Stimulated activated CD8-positive, alpha-beta memory T cell treated with anti-CD3 and anti-CD28 coated beads, Interleukin-7, amount 100 ng/mL, for 1 hour (primary cell): ENCODE measurements at places on chromosomes 5 and 9.

DNA sequence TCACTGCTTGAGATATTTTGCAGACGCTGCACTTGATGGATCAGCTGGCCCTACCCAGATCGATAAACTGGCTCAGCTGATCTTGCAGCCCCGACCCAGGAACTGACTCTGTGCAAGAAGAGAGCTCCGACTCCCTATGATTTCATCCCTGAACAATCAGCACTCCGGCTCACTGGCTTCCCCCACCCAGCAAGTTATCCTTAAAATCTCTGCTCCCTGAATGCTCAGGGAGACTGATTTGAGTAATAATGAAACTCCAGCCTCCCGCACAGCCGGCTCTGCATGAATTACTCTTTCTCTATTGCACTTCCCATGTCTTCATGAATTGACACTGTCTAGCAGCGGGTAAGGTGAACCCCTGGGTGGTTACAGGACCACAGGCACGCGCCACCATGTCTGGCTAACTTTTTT is 16.9 kb upstream of the NANS start:
- no peak for DNase-seq

- no peak for DNase-seq
Observed at GRCh38 chr5:151014680-151015343, 5.6 kb upstream of the GPX3 start.

- DNase-seq = no peak
Observed at GRCh38 chr9:98591696-98592095, 117.0 kb downstream of the GABBR2 start.

- DNase-seq = no peak
Observed at GRCh38 chr5:89083791-89084190, 200.8 kb upstream of the MEF2C start.

DNA sequence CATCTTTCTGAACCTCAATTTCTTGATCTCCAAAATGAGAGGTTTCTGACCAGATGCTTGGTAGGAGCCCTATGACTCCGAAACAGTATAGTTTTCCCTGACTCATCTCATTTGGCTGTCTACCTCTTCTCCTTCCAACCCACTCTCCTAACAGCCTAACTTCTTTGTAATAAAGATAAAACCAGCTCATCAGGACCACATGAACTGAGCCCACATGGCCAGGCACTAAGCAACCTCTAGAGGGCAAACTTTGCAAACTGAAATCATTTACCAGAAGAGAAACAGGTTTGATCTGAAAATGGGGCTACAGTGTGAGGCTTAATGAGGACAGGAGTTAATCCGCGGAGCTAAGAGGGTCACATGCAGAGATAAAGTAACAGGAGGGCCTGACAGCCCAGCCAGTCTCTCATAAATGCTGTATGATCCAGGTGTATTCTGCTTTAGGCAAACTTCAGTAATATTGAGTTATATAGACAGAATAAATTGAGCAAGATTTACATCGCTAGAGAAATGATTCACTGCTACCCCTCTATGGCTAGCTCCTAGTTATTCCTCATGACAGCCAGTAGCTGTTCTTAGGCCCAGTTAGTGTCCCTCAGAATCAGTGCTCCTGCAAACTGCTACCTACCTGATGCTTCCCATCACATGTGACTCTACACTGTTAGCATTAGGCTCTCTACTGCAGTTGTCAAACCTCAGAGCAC is 64.6 kb downstream of the ABCA1 start:
- DNase-seq = no peak

DNA sequence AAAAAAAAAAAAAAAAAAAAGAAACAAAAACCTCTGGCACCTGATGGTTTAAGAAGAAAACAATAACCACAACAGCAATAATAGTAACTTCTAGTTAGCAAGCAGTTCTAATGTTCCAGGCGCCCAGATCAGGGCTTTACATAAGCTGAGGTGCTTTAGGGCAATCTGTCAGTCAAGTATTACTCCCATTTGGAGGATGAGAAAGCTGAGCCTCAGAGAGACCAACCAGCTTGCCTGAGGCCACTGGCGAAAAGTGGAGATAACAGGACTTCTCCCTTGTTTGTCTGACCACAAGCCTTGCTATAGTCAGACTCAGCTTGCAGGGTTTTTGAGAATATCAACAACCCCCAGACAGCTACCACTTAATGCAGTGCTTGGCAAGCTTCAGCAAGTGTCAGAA is 83.5 kb upstream of the BOD1 start:
- no peak for DNase-seq

DNA sequence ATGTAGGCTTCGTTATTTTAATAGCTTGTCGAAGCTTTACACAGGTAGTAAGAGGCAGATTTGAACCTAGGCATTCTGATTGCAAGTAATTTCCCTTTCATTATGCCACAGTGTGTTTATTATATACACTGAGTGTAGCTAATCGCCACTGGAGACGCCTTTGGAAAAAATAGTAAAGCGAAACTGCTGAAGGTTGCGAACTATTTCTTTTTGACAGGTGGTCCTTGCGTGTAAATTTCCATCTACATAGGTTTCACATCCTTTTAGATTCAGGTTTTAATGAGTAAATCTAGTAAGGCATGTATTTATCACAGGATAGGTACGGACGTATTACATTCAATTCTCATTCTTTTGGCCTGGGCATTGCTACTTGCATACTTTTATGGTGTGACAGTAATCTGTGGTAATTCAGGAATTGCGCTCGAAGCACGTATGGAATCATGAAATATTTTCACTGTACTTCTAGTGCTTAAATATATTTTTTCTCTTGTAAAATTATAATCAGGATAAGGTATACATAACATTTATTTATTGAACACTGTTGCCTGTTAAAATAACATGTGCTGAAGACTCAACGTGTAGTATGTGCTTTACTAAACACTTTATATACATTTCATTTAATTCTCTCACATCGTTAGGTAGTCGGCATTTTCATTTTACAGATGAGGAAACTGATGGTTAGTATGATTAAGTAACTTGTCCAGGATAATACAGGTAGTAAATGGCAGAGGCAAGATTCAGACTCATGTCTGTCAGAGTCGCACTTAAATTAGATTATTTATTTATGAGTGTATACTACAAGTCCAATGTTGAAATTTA is 1.8 kb downstream of the MARCHF6 start:
- no peak for DNase-seq

- no peak for DNase-seq
Observed at GRCh38 chr5:142849880-142850279, 79.7 kb downstream of the ARHGAP26 start.

DNA sequence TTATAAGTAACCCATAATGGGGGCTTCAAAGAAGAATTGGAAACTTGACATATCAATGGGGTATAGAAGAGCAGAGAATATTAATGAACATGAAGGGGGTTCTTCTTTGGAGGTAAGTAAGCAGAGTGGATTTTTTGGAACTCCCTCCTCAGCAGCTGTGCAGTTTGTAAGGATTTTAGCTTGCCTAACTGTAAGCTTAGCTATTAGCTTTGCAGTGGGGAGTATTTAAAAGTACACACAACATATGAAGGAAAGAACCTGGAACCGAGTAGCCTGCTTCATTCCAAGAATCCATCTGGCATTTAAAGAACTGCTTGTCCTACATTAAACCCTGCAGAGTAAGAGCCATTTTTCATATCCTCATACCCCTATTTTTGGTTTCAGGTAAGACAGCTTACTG is 2.2 kb upstream of the PBX3 start:
- no peak for DNase-seq

DNA sequence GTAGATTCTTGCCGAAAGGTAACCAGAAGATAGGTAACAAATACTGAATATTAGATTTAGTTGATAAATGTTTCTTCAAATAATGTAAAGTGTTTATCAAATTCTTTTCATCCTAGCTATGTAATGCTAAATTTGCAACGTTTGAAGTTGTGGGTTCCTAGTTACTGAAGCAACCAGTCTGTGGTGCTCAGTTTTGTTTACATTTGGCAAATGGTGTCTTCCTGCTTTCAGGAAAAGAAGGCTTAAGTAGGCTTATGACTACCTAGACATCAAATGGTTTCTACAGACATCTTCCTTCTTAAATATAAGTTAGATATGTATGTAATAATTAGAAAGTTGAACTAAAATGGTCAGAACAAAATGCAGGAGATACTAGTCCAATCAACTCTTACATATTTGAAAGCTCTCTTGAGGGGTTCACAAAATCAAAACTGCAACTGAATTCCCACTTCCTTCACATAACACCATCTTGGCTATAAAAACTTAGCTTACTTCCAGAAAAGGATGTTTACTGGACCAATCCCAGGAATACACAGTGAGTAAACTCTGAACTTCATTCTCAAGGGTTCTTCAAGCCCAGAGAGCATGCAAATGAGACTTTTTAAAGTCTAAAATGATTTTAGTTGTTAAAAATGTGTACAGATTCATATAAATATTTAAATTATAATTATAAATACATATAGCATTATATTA is 125.7 kb upstream of the ITGA1 start:
- no peak for DNase-seq

DNA sequence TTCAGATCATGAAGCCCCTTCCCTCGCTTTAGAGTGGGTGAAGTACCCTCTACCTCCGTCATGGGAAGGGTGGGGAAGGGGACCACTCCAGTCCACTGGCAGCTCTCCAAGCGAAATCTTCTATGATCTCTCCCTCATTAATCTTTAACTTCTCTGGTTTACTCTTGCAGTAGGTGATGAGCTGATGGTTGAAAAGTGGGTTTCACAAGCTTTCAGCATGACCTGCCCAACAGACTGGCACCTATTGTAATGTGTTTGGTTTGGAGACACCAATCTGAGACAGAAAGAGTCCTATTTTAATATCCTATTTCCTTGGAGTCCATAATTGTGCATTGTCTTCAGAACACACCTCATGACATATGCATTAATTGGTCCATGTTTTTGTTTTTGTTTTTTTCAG is 70.8 kb upstream of the TGFBR1 start:
- no peak for DNase-seq

- no peak for DNase-seq
Observed at GRCh38 chr9:114027863-114028465, 50.1 kb downstream of the AMBP start.

DNA sequence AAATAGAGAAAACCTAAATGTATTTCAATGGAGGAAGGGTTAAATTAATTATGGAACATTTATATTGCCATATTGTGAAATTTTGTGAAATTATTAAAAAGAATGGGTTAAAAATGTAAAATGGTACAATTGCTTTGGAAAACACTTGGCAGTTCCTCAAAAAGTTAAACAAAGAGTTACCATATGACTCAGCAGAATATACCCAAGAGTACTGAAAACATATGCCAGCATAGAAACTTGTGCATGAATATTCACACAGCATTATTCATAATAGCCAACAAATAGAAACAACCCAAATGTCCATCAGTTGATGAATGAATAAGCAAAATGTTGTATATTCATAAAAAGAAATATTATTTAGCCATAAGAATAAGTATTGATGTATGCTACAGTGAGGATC is 181.0 kb upstream of the MAST4 start:
- no peak for DNase-seq

DNA sequence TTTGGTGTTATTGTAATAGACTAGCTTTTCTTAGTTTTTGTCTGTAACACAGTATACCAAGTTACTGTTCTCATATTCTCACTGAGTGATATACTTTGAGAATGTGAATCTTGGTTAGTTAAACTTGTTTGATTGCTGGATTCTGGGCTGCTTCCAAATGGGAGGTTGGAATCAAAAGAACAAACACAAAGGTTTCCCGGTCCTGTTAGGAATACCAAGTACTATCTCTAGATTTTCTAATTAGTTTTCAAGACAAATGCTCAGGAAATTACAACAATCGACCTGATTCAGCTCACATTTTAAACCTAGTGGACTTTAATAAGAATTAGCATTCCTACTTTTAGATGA is 244.3 kb downstream of the CSNK1G3 start:
- no peak for DNase-seq

DNA sequence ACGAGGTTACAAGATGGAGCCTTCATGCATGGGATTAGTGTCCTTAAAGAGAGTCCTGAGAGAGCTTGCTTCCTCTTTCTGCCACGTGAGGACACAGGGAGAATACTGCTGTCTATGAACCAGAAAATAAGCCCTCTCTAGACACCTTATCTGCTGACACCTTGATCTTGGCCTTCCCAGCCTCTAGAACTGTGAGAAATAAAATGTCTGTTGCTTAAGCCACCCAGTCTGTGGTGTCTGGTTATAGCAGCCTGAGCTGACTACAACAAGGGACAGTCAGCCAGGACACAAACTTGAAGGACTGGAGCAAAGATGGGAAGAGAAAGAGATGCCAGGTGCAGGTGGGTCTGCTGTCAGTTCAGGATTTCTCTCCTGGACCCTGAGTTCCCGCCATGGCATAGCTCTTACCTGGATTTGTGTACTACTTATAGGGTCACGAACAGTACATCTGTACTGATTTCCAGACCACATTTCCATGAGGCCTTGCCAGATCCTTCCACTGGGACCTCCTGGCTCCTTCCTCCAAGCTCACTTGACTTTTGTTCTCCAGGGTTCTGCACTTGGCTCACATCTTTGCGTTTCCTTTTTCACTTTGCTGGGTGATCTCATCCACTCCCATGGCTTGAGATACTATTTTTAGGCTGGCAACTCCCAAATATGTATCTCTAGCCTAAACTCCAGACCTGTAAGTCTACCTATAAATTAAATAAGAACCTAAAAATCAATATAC is 44.9 kb upstream of the LIFR start:
- no peak for DNase-seq
